ENCODE measurements at places on chromosomes 1 and 21. TPM values are rescaled to one million over a fixed set of nuclear protein-coding genes. Genes with fewer than 3 reads are reported as not detected.

Gene GABPA
- total RNA-seq, result 13.9 TPM

DNA sequence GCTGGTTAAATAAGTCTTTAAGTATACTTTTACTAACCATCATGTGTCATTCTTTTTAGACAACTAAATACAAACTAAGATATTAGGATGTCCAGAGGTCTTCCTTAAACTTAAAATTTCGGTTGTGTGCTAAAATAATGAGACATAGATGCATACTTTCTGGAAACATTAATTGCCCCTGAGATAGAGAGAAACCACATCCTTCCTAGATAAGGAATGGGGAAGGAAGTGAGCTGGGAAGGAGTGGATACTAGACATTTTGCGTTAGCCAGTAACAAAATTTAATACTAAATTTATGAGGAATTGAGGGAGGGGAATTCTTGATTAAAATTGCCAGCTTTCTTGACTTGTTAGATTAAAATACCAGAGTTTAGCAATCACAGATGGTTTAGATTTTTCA is 37.1 kb upstream of the PTGS2 start:
- DNase-seq, result no peak

Gene AGT
- 152 TPM for total RNA-seq

DNA sequence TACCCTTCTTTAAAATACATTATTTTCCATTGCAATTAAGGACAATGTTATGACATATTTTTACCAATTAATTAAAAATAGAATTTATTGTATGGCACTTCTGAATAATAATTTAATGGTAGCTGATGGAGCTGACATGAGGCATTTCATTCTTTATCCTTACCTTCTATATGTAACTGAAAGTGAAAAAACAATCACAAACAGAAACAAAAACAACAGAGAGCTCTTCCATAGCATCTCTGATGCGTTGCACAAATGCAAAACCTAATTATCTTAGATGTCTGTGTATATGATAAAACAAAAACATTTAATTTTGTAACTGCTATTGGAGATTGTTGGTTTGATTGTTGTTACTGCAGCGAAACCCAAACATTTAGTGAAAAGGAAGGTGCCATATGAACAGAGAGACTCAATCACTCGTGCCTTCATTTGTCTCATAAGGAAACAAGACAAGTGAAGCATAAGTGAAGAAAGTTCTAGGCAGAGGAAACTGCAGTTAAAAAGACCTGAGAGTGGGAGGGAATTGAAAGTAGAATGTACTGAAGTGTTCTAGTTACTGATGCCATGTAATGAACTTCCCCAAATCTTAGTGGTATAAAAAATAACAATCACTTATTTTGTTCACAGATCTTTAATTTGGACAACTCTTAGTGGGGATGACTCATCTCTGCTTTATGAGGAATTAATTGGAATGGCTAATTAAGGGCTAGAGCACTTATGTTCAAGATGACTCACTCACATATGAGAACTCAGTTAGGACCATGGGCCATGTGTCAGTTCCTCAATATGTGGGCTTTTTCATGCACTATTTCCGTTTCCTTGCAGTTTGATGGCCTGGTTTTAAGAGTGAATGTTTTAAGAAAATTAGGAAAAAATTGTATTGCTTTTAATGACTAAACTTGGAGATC is 245.0 kb upstream of the OLFM3 start:
- DNase-seq, result no peak

DNA sequence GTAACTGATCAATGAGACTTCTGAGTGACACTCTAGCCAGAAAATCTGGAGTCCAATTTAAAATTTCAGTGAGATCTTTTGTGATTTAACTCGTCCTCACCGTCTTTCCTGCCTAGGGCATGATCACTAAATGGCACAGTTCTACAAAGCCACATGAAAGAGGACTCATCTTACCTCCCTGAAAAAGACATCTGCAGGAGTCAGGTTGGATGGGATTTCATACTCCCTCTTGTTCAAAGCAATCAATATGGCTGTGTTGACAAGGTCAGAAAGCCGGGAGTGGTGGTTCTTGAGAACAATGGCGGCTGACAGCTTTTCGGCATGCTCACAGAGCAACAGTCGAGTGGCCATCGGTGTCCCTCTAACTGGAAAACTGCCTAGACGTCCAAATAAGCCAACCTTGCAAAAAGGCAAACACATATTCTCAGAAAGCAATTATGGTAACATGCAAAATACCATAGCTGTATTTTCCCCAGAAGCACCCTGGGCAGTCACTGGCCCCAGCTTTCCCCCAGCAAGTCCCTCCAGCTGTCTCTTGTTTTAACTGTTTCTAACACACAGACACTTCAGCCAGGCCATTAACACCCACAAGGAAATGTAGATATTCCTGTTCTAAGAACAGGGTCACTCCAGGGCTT is 36.6 kb upstream of the ACTA1 start:
- DNase-seq, result no peak

Gene NOTCH2NLA
- 20.8 TPM for total RNA-seq

DNA sequence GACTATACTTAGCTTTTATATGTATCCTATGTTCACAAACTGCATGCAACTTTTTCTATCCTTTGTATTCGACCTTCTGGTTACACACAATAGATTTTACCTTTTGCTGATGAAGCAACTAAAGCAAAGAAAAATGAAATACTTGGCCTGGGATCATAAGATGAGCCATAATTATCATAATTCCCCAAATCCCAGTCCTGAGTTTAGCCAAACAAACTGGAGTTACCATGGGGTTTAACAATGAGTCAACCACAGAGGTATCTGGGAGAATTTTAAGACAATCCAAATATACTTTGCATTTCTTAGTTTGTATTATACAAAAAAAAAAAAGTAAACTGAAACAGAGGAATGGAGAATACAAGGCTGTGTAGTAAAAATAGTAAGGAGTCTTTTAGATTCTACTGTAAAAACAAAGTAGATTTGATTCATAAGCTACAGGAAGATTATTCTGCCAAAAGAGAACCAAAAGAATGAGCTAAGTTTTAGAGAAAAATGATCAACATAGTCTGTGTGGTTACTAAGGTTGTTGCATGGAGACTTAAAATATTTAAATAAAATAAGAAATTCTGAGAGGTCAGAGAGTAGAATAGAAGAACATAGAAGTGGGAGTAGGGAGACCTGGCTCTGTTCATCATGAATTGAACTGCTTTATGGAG is 60.4 kb upstream of the GORAB start:
- DNase-seq, result no peak

GRCh38 chr1:87252406-87252805 is 76.3 kb upstream of the LMO4 start:
- DNase-seq, result no peak

DNA sequence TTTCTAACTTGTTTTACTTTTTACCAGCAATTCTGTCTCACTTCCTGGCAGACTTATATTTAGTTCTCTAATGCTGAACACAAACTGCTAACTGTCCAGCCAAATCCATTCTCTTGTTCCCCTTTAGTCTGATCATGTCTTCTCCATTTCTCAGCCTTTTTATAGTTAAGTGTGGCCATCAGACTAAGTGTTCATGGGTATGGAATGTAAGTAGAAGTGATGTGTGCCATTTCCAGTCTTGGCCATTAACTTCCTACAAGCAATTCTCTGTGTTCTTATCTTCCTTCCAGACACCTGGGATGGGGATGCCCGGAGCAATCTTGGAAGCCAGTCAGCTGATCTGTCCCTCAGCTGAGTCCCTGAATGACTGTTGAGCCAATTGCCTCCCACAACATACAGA is 165.8 kb downstream of the ST6GALNAC3 start:
- no peak for DNase-seq

DNA sequence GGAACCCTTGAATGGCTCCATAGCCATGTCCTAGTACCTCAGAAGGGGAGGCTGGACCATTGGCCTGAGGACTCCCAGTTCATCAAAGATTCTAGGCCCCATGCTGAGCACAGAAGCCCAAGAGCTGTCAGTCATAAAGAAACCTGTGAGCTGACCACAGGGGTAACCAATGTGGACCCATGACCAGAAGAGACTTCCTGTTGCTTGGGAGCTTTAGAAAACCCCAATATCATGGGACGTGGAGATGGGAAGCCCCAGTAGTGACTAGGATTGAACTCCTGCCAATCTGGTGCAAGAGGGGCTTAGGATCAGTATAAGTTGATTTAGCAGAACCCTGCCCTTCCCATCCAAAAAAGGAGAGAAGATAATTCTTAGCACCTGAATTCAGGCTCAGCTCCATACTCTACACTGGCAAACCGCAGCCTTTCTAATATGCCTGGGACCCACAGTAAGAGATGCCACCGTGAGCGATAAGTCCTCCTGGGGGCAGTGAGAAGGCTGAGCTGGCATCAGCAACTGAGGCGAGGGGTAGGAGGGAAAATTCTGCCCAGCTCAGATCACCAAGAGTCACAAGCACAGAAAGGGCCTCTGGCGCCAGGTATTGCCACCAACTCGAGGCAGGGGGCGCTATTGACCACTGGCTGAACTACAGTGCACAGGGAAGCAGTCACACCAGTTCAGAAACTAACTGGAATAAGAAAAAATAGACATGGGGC is 108.9 kb downstream of the CAPN8 start:
- DNase-seq, result no peak

DNA sequence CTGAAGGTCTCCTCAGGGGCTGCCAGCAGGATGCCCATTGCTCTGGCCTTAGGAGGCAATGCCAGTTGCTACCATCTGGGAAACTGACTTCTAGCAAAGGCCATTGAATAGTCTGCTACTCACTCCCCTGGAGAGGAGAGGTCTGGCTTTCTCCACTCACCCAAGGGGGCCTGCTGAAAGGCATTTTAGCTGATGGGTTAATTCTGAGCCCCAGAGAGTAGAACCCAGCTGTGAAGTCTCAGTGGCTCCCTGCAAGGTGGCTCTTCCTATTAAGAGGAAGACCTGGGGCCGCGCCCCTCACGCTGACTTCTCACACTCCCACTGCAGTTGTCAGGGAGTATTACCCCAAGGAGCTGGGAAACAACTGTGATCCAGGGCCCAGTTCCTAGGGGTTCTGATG is 213.3 kb upstream of the GALNT2 start:
- DNase-seq, result no peak

Gene MACO1
- 14.5 TPM for total RNA-seq

DNA sequence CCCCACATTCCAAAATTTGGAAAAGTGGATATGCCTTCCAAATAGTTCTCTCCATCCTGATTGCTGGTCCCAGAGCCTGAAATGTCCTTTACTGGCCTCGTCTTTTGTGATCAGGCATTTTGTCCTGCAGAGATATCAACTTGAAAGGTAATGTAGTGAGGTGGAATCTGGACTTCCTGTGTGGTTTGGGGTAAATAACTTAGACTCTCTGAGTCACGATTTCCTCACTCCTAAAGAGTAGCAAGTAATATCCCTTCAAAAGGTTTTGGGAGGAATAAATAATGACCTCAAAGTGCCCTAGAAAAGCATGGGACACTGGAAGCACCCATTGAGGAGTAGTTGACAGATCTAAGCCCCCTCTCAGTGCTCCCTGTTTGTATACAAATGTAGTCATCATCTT is 426.6 kb downstream of the OMA1 start:
- no peak for DNase-seq

DNA sequence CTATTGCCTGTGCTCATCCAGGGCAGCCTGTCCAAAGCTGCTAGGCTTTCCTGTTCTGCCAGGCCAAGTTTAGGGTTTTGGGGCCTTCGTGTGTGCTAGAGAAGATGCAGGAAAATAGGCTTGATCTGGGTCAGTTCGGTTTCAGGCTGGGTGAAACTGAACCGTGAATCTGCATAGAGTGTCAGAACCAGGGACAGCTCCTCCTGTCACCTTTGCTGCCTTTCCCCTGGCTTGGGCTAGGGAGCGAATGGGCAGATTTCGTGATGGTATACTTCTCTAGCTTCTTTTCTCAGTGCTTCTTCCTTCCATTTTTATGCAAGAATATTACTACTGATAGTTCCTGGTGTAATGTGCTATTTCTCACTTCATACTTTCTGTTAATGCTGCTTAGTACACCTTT is 6.0 kb upstream of the AGO1 start:
- DNase-seq, result no peak

DNA sequence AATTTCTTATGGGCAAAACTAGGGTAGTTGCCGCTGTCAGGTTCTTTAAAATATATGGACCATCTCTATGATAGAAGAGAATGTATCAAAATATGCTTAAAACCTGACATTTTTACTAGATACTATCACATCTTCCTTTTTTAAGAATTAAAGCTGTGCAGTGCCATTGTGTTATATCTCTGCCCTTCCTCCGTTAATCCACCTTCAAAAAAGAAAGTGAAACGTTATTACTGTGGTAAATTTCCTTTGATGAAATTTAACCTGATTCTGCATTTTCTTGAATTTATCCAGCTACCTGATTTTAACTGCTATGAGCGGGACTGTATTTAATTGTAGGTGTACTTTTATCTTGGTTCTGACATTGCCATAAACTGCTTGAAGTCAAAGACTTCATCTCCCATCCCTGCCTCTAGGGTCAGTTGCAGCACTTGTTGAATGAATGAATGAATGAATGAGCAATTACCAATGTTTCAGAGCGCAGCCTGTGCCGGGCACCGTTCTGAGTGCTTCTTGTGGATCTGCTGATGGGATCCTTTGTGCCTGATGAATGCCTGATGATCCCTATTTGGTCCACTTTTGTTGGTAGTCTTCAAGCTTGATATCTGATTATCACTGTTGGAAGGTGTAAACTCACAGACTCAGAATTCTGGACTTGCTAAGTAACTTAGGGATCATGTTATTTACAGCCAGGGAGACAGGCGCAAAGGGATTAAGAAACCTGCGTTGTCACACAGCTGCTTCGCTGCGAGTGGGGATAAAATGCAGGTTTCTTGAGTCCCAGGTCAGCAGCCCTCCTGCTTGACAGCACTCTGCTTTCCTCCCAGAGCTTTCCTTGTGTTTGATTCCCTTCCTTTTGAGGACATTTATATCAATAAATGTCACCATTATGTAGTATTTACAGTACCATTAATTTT is 30.1 kb downstream of the SMYD2 start:
- DNase-seq, result peak; percentile 42

Gene CNKSR1
- 1.3 TPM for total RNA-seq
